ENCODE measurements at places on chromosomes 1 and 21. TPM values are rescaled to one million over a fixed set of nuclear protein-coding genes. Genes with fewer than 3 reads are reported as not detected.

Gene PDE9A
- 0.27 TPM for total RNA-seq

Gene TATDN3
- total RNA-seq: 28.2 TPM

Gene LCE1A
- total RNA-seq: not detected

Gene OR2T11
- total RNA-seq: not detected

Gene ELF3
- total RNA-seq: 0.63 TPM

Gene CBR1
- total RNA-seq: 15.1 TPM

Gene HHAT
- 0.13 TPM for total RNA-seq

Gene F11R
- 60.6 TPM for total RNA-seq

Gene LCE2B
- not detected for total RNA-seq

Gene KRTAP12-2
- not detected for total RNA-seq

Gene OR2L2
- total RNA-seq: 0.09 TPM

Gene IGSF21
- total RNA-seq: not detected

Gene SPRR1B
- total RNA-seq: not detected

Gene SPRR3
- total RNA-seq: not detected

Gene RXRG
- total RNA-seq: not detected

Gene ATP1A2
- total RNA-seq: 0.09 TPM

- DNase-seq: no peak
Observed at GRCh38 chr1:222084996-222085395, 343.1 kb upstream of the DUSP10 start.

- DNase-seq: no peak
Observed at GRCh38 chr1:153553096-153553495, 4.0 kb upstream of the S100A3 start.

DNA sequence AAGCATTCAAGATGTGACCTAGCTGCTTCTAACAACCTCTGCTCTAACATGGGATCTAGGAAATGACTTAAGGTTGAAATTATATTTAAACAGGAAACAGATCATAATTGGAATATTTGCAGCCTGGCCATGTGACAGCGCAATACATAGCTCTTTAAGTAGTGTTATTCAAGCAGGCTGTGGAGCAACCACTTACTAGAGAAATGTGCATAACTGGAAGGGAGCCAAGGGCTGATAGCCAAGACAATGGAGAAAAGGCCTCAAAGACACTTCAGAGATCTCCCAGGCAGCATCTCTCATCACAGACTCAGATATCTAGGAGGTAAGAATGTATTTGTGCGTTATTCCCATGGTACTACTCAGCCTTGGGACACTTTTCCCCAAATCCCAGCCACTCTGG, 823.0 kb upstream of the PRMT6 start:
- DNase-seq: no peak

GRCh38 chr21:45700461-45700860, 56.9 kb downstream of the PCBP3 start:
- DNase-seq: no peak

DNA sequence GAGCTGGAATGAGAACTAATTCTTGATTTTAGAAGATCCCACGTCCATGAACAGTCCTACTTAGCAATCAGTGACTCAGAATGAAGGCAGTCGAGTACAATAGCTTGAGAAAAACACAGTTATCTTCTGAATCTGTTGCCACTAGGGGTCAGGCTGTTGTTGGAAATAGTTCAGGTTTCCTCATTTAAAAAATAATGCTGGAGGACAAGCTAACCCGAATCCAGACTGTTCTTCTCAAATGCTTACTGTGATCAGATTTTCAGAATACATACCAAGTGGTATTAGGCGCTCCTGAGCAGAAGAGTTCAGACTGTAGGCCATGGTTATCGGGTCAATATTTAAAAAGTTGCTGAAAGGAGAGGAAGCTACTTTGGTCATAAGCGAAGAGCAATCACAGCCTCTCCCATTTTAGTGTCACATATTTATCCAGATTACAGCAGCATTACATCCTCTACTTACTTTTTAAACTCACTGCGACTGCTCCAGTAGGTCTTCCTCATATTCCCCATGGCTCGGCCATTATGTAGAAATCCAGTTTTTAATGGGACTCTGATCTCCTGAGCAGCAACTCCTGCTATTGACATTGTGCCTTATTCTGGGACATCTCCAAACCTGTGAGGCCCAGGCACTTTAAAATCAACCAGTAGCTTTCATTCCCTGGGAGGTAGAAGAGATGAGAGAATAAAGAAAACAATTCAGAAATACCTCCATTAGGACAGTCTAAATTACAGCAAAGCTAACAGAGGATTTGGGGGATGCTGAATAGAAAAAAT, 10.9 kb downstream of the ERRFI1 start:
- peak; percentile 65 for DNase-seq

- peak; percentile 25 for DNase-seq
Observed at GRCh38 chr1:19115082-19115808, 94.8 kb downstream of the UBR4 start.

DNA sequence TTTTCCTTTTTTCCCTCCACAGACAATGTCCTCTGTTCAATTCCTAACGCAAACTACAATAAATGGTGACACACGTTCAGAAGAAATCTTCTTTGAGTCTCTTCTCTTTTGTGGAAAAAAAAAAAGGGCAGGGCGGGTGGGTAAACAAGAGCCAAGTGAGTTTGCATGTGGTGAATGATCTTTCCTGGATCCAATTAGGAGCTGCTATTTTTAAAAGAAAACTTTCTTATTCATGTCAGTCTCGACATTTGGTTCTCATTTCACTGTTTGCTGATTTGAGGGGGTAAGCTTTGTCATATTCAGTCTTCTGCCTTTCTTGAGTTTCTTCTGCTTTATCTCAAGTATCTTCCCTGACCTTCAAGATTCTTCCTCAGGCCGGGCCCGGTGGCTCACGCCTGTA, 29.2 kb upstream of the KIF1B start:
- no peak for DNase-seq

DNA sequence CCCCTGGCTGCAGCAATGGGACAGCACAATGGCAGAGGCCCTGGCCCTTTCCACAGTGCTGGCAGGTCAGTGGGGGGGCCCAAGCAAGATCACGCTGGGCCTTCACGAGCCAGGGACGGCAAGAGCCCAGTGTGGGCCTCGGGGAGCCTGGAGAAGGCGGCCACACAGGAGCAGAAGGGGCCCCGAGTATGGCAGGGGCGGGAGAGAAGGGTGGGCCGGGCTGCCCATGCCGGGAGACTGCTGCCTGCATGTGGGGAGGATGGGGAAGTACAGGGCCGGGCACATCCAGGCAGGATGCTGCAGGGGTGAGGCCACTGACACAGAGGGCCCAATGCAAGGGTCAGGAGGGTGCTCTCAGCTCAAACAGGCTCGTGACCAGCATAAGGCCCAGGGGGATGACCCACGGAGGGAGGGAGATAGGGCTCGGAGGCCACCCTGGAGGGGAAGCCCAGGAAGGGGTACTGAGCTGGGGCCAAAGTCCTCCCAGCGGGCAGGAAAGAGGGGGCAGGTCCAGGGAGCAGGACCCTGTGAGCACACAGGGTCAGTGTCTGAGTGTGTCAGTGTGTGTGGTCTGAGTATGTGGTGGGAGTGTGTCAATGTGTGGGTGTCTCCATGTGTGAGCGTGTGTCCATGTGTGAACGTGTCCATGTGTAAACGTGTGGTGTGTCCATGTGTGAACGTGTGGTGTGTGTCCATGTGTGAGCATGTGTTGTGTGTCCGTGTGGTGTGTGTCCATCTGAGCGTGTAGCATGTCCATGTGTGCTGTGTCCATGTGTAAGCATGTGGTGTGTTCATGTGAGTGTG, 13.1 kb downstream of the SLC19A1 start:
- DNase-seq: no peak

- DNase-seq: no peak
Observed at GRCh38 chr1:89151047-89151446, 24.8 kb downstream of the GBP7 start.

GRCh38 chr1:7476861-7477547, 294.1 kb upstream of the VAMP3 start:
- no peak for DNase-seq

DNA sequence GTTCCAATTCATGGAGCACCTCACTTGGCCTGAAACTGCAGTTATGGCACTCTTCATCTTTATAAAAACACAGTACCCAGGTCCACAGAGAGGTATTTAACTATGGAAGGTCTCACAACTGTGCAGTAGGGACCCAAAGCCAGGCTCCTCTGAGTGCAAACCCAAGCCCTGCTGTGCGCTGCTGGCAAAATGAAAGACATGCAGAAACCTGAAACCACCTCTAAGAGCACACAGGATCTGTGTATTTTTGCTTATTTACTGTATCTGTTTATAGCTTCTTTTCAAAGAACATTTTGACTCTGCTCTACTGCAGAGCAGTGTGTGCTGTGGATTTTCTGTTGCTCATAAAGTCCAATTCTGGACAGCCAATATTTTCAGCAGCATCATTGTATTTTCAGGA, 166.6 kb downstream of the DSCAM start:
- DNase-seq: no peak

DNA sequence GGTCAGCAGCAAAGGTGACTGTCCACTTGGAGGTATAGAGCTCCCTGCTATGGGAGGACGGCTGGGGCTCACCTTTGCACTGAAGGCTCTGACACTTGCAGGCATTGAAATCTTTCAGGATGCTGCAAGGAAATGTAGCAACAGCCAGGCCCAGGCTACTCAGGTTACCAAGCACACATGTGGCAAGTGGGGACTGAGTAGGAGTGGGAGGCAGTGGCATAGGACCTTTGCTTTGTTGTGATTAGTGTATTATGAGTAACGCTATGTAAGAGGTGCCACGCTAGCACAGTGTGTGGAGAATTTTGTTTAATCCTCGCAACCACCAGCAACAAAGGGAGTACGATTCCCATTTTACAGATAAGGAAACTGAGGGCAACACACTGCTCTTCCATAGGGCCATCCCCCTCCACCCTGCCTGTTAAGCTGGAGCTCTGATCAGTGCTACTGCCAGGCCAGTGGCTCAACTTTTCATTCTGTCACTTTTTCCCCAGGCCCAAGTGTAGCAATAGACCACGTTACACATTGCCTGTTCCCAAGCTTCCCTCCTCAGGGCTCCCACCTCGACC, 21.2 kb downstream of the TMEM63A start:
- DNase-seq: no peak

- no peak for DNase-seq
Observed at GRCh38 chr21:42468491-42469131, 27.4 kb downstream of the RSPH1 start.

GRCh38 chr1:174068000-174068399, 45.8 kb upstream of the RC3H1 start:
- peak; percentile 59 for DNase-seq

GRCh38 chr1:118987468-118988185, 516 bp downstream of the TBX15 start:
- no peak for DNase-seq

DNA sequence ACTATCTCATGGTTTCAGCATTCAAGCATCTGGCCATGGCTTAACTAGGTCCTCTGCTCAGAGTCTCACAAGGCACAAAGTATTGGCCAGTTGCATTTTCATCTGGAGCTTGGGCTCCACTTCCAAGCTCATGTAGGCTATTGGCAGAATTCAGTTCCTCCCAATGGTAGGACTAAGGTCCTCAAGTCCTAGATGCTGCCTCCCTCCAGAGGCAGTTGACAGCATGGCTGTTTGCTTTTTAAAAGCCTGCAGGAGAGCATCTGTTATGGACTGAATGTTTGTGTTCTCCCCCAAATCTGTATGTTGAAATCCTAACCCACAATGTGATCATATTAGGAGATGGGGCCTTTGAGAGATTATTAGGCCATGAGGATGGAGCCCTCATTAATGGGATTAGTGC, 38.0 kb upstream of the HLX start:
- DNase-seq: no peak

DNA sequence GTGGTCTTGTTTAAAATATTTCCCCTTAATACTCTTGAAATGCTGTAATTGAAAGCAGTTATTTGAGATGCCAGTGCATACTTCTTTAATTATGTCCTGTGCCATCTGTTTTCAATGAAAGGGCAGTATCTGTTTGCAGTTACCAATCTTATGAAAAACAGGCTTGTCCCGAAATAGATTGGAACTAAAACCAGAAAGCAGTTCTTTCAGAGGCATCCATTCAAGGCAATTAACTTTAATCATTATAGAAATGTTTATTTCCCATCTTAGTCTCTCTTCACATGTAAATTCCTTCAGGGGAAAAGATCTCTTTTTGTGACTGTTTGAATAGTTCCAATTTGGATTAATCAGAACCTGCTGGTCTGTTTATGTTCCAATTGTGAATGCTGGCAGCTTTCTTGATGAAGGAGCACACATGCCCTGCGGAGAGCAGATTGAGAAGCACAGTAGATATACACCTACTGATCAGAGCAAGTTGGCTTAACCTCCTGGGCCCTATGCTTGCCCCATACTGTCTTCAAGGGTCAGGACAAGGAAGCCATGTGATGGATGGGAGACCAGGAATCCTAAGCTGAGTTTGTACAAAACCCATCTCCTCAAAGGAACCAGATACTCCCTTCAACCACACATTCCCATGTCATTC, 41.6 kb upstream of the MROH9 start:
- DNase-seq: no peak

GRCh38 chr21:43012596-43012995, 38.2 kb downstream of the PKNOX1 start:
- DNase-seq: no peak

DNA sequence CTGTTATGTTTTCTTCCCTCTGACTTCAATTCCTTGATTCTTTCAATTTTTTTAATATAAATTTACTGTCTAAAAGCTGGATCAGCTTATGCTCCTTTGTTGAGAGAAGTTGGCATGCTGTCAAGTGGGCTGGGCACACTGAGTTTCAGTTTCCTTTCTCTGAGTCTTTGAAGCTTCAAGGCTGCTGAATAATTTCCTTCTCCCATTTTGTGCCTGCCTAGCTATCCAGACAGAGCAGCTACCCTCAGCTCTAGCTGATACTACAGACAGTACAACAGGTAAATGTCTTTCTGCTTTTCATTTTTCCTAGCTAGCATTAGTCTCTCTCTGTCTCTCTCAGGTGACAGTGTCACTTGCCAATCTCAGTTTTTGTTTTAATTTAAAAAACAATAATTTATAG, at the start of gene IFI44:
TSS of gene IFI44 (plus strand) at position 204 of the 400 bp plus-strand sequence. CDS start 365 bp downstream, outside the sequence.
- DNase-seq: no peak

GRCh38 chr1:232378266-232379062, 251.5 kb downstream of the SIPA1L2 start:
- no peak for DNase-seq

GRCh38 chr1:162023547-162024501, at the start of gene OLFML2B:
Gene OLFML2B (minus strand): TSS chr1:162023869. CDS start chr1:162023430, 439 bp downstream.
- peak; percentile 59 for DNase-seq

DNA sequence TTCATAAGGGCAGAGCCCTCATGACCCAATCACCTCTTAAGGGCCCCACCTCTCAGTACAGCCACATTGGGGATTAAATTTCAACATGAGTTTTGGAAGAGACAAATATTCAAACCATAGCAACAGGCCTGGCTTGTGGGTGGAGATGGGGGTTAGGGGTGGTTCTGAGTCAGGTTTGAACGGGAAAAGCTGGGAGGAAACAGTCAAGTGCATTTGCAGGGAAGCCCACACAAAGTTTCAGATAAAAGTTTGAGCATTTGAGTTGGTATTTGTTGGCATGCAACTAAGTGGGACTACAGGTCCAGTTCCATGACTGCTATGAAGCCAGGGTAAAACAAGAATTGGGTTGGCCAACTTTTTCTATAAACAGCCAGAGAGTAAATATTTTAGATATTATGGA, 21.0 kb upstream of the PADI2 start:
- no peak for DNase-seq

- DNase-seq: no peak
Observed at GRCh38 chr1:38201431-38201830, 154.8 kb upstream of the POU3F1 start.

- no peak for DNase-seq
Observed at GRCh38 chr1:16905868-16906702, 10.3 kb downstream of the RNU1-2 start.

- DNase-seq: no peak
Observed at GRCh38 chr1:109027841-109028240, 14.1 kb downstream of the WDR47 start.

GRCh38 chr1:41322835-41323234, 38.4 kb upstream of the FOXO6 start:
- DNase-seq: peak; percentile 75
